IMR-90 (cell line): ENCODE measurements at places on chromosomes 6 and 20. TPM values are rescaled to one million over a fixed set of nuclear protein-coding genes. Genes with fewer than 3 reads are reported as not detected.

The PACRG gene
- polyA plus RNA-seq, result 0.27 TPM in 1 of 2 replicates, not detected in the other

The CD2AP gene
- 4.0 and 5.3 TPM in 2 replicates for polyA plus RNA-seq

DNA sequence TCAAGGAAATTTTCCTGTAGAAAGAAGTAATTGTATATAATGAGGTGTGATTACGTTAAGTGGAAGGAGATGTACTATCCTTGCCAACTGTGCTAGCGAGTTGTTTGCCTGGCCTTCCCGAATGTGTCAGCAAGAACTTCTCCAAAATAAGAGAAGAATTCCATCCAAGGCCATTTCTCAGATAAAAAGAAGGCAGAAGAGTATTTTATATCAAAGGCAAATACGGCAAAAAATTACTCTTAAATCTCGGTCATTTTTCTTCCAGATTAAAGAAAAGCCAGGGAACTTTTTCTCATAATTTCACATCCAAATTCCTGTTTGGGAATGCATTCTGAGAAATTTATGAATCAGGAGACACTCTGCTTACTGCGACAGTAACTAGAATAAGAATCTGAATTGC lies 290.6 kb downstream of the CBLN4 start:
- no peak for DNase-seq

DNA sequence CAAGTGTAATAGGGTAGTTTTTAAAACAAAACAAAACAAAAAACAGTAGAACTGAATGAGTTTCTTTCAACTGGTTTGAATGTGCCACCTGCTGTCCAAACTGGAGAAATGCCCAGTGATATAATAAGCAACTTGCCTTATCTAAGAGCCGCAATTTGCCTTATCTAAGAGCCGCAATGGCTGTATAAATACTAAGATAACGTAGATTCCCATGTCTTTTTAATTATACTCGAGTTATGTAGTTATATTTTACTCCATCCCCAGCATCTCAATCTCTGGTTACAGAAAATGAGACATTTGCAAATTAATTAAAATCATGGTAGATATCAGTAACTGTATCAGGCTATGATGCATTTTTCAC lies 67.2 kb downstream of the RPP40 start:
- peak; percentile 80 for DNase-seq

DNA sequence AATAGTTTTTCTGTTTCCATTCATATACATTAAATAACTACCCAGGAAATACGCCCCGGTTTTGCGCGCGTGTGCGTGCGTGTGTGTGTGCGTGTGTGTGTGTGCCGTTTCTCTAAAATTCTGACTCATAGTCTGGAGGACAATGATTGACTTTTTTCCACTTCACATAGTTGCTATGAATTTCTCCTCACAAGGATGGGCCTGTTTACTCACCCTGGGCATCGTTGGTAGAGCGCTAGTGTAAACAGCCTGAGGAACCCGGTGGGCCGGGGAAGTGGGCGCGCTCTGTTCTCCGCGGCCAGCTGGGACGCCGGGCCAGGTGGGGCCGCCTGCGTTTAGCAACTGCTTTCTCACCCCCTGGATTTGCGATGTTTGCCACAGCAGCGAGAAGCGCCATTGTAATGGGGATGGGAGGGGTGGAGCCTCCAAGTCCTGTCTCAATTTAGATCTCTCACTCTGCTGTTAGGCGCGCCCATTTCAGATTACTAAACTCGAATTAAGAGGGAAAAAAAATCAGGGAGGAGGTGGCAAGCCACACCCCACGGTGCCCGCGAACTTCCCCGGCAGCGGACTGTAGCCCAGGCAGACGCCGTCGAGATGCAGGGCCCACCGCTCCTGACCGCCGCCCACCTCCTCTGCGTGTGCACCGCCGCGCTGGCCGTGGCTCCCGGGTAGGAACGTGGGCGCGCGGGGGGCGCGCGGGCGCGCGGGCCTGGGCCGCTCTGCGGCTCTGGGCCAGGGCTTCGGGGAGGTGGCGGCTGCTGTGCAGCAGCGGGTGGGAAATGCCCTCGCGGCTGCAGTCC lies at the start of gene CD109:
TSS of gene CD109 (plus strand) at position 585 of the 803 bp plus-strand sequence. CDS start at position 598, 13 bp downstream.
- DNase-seq, result peak; percentile 73

- DNase-seq, result peak; percentile 81
These were observed 20.4 kb upstream of the CD109 start for GRCh38 chr6:73675466-73676098.

DNA sequence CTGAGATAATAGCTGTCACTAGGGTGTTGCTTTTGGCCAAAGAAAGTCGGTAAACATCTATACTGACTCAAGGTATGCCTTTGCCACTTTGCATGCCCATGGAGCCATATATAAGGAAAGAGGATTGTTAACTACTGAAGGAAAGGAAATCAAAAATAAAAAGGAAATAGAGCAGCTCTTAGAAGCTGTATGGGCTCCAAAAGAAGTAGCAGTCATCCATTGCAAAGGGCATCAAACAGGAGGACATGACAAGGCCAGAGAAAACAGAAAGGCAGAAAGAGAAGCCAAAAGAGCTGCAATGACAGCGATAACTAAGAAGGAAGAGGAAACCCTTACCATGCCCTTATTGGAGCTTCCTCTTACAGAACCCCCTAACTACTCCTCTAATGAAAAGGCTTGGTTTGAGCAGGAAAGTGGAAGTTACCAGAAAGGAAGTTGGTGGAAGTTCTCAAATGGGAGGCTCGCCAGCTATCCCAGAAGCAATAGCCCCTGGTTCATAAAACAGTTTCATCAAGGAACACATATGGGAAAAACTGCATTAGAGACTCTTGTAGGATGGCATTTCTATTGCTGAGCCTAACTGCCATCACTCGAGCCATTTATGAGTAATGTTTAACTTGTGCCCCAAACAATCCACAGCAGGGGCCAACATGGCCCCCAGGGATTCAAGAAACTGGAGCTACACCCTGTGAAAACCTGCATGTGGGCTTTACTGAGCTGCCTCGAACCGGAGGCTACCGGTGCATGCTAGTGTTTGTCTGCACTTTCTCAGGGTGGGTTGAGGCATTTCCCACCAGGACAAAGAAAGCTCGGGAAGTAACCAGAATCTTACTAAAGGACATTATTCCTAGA lies 7.0 kb downstream of the IL22RA2 start:
- no peak for DNase-seq

GRCh38 chr20:20603339-20603990 lies 109.0 kb downstream of the RALGAPA2 start:
- no peak for DNase-seq

- DNase-seq, result no peak
These were observed 15.1 kb upstream of the LAMP5 start for GRCh38 chr20:9499126-9499899.

DNA sequence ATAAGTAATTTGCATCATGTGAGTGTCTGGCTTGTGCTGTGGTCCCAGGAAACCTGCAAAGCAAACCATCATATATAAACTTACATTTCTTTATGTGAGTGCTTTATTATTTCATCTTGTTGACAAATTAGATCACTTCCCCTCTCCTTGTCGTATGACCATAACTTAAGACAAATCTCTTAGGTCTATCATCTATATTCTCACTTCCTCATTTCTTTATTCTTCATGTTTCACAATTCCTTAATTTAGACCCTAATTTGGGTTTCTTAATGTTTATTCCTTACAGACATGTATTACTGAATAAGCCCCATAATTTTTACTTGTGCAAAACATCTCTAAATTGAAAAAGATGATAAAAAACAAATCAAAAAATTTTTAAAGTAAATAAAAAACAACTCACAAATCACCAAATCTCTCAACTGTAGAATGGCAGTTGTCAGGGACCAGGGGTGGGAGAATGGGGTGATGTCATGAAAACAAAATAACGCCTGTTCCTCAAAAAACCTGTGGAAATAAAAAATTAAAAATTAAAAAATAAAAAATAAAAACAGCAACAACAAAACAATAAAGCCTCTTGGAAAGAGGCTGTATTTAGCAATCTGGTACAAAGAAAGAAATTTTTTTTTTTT lies 49.5 kb upstream of the FBXO30 start:
- no peak for DNase-seq

- DNase-seq, result peak; percentile 53
These were observed 8.5 kb downstream of the L3MBTL3 start for GRCh38 chr6:130026859-130027258.
